Cerebellar nuclear complex (tissue), 1 donor: ENCODE measurements at places on chromosomes 6 and 20.

GRCh38 chr6:41693281-41694240, 41.8 kb downstream of the TFEB start:
- DNase-seq = no peak

- no peak for DNase-seq
These were observed 4.7 kb downstream of the SOD2 start for GRCh38 chr6:159688266-159688905.

- no peak for DNase-seq
These were observed 194.7 kb upstream of the SOX4 start for GRCh38 chr6:21398741-21399325.

- DNase-seq = no peak
These were observed 67.2 kb upstream of the SNX9 start for GRCh38 chr6:157755746-157756411.

DNA sequence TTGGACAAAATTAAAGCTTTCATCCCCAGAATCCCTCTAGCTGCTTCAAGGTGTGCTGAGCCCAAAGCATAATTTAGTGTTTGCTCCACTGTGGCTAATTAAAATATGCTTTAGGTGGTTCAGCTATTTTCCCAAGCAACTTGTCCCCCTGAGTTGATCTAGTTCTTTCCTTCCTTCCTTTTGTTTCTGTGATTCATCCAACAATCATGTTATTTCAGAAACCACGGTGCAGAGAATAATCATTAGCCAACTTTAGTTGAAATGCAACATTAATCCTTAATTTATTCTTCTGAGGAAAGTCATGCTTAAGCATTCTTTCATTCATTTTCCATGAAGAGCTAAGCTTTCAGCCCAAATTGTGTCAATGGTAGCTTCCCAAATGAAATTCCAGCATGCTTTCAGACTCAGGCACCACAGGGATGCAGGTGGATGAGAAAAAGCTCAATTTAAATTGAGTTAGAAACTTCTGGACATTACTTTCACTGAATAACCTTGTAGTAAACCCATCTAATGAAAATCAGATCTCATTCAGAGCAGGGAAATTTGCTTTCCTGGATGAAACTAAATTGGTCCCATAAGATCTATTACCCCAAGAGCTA, 209.0 kb upstream of the NT5E start:
- DNase-seq = no peak

DNA sequence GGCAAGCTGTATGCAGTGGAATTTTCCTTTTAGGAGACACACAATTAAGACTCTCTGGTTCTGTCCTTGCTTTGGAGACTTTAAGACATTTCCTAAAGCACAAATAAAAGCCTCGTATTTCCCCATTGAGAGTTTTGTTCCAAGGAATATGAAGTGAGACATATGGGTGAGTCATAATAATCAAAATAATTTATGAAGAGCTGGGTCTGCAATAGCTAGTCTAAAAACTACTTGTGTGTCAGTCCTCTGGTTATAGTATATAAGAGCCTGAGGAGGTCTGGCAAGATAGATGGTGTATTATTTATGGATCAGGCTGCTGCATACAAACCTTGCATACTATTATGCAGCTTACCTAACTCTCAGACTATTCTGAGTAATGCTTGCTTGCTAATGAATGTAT, 142.6 kb downstream of the ADGRG6 start:
- DNase-seq = no peak

- DNase-seq = no peak
These were observed 291.2 kb upstream of the ADGRB3 start for GRCh38 chr6:68343901-68344300.

GRCh38 chr20:63678667-63679465, 17.6 kb upstream of the TNFRSF6B start:
- no peak for DNase-seq

- DNase-seq = no peak
These were observed 92.1 kb downstream of the RNF217 start for GRCh38 chr6:125054331-125054730.

GRCh38 chr20:32577657-32578056, 7.5 kb downstream of the NOL4L start:
- no peak for DNase-seq

GRCh38 chr6:163173741-163174140, 240.8 kb upstream of the QKI start:
- DNase-seq = no peak

DNA sequence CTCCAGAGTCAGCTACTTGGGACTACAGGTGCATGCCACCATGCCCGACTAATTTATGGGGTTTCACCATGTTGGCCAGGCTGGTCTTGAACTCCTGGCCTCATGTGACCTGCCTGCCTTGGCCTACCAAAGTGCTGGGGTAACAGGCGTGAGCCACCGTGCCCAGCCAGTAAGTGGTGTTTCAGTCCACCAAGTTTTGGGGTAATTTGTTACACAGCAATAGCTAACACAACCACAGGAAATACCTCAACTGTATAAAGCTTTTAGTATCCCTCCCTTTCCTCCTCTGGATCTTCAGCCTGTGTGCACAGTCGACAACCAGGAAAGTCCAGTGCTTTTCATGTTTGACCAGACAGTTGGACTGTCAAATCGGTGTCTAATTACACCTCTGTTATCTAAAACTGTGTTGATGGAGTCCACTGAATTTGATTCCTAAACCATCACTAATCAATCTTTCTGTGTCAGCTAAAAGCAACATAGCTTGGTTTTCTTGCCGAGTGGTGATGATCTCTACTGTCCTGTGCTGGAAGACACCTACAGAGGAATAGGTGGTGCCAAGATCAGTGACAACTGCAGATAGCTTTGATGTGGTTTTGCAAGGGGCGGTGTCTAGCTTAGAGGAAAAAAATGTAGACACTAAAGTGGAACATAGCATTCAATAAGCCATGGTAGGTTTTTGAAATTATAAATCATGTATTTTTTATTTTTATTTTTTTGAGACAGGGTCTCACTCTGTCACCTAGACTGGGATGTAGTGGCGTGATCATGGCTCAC, 22.2 kb upstream of the ZBTB2 start:
- no peak for DNase-seq

DNA sequence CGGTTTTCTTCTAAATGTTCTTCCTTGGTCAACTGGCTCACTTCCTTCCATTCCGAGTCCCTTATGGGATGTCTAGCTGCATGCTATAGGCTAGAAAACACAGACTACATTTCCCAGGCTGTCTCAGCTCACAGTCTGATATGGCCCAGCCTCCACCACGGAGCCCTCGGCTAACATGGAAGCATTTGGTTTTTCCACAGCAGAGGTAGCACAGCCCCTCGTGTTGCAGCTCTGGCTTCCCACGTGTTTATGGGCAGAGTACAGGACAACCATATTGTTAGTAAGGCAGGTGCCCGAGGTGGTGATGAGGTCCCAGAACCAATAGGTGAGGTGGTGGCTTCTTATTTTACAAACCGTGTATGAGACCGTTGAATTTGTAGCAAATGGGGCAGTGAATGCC, 8.7 kb downstream of the GPLD1 start:
- DNase-seq = no peak

- DNase-seq = no peak
These were observed 185.8 kb downstream of the TMEM242 start for GRCh38 chr6:157137501-157137900.

DNA sequence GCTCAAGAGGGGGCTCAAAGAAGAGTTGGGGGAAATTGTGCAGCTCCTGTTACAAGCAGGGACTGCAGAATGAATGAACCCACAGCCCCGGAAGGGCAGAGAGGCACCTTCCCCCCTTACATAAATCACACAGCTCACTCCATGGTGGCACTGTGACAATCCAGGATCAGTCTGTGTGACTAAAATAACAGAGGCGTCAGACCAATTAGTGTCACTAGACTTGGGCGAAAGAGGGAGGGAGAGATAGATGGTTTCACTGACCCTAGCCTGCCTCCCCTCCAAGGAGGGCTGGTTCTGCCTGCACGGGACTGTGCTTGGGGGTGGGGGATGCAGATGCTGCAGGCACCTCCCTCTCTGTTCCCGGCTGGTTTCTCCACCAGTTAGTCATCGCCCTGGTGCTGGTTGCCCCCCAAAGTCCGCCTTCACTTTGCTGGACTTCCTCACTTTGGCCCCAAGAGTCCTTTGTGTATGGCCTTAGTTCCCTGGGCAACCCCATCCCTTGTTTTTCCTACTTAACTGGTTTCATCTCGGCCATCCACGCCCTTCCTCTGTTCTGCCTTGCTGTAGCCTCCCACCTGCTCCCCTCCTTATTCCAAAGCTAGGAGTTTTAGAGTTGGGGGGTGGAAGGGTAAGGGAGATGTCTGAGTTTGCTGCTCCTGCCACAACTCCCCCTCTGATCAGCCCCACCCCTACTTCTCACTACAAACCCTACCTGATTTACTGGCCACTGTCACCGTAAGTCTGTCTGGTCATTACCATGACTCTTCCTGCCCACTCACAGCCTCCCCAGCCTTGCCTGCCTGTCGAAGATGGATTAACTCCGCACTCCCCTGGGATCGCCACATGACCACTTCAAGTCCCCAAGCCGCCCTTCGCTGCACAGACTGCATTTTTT, 17.7 kb downstream of the CCDC167 start:
- DNase-seq = no peak

DNA sequence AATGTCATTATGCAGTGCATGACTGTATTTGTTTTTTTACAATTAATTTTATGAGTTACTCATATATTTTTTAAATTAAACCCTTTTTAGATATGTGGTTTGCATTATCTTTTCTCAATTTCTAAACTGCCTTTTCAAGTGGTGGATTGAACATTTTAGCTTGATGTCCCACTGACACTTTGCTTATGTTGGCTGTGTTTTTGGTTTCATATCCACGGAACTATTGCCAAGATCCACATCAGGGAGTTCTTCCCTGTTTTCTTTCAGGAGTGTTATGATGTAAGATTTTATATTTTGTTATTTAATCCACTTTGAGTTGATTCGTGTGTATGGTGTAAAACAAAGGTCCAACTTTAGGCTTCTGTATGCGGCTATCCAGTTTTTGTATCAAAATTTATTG, 1144.9 kb upstream of the EYS start:
- no peak for DNase-seq

DNA sequence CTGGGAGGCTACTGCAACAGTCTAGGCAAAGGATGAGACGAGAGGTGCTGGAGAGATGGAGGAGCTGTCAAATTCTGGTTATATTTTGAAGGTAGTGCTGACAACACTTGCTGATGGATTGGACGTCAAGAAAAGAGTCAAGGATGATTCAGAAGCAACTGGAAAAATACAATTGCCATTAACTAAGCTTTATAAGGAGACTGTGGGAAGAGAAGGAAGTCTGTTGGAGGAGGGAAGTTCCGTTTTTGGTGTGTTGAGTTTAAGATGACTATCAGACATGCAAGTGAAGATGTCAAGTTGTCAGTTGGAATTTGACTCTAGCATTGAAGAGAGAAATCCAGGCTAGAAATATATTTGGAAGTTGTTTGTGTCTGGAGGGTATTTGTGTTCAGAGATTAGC, 358.1 kb downstream of the RNGTT start:
- DNase-seq = no peak

GRCh38 chr6:23243854-23244253, 674.5 kb downstream of the HDGFL1 start:
- no peak for DNase-seq

- DNase-seq = no peak
These were observed 76.8 kb upstream of the OGFRL1 start for GRCh38 chr6:71211799-71212198.

- no peak for DNase-seq
These were observed 21.6 kb upstream of the MYB start for GRCh38 chr6:135159531-135159930.

- DNase-seq = no peak
These were observed 23.0 kb downstream of the TAF8 start for GRCh38 chr6:42073287-42073686.
